ENCODE measurements at places on chromosomes 6 and 20.

- DNase-seq: peak; percentile 85
Measured at GRCh38 chr6:30781743-30782424, 37.5 kb upstream of the IER3 start.

DNA sequence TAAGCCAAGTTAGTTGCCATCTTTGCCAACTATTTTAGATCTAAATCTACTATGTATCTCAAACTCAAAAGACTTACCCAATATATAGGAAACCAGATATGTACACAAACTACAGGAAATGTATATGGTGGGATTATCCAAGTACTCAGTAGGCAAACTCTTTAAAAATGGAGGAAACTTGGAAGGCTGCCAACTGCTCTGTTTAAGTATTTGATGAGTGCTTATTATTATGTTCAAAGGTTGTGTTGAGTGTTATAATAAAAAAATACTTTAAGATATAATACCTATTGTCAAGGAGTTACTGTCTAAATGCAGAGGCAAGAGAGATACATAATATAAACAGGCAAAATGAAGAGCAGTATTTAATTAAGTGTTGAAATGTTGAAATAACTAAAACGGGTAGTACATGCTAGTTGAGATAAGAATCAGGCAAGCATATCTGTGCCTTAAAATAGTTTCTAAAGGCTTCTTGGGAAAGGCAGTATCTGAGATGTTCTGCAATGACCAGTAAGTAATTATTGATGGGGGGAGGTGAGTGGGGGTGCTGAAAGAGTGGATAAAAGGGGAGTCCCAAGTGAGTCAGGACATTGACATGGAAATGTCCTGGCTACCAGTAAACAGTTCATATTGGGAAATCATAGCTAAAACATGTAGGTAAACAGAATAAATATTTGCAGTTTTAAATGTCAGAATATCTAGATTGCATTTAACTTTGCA lies 6.5 kb upstream of the DST start:
- peak; percentile 59 for DNase-seq

DNA sequence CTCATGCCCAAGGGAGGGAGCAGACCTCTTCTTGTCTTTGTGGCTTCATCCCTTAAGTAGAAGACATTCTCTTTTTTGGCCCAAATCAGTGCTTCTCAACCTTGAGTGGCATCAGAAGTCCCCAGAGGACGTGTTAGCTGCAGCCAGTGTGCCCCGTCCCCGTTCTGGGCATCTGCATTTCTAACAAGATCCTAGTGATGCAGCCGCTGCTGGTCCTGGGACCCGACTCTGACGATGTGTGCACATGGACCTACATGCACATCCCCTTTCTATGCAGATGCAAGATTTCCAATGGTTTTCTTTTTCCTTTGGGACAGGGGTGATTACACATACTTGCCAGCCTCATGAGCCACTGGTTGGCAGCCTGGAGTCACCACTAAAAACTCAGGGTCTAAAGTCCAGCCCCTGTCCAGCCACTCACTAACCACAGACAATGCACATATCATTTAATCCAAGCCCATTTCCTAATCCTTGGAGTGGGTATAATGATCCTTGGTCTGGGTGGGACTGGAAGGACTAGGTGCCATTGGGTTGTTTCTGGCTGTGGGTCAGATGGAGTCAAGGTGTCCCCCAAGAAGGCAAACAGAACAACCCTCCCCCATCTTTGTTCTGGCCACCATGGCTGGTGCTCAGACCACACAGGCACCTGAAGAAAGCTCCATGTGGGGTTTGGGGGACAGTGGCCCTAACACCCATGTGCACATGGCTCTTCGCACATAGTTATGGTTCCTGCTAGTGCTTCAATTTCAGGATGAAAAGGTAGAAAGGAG lies 6.4 kb downstream of the ACSS1 start:
- DNase-seq: no peak

DNA sequence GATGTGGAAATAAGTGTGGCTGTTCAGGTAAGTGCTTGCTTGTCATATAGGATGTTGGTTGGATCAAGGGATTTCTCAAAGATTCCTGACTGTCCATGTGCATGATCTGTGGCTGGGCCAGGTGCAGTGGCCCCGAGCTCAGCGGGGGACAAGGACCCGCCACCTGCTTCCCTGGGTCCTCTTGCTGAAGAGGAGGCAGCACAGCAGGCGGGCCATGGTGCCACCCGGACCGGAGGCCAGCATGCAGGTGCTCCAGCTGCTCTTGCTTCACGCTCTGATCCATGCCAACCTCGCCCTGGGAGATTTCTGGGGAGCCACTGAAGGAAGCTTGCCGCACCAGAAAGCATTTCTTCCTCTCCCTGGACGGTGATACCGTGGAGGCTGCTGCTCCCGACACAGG lies 173.8 kb downstream of the HIVEP2 start:
- DNase-seq: no peak

- no peak for DNase-seq
Measured at GRCh38 chr6:34583861-34584604, 27.9 kb upstream of the SPDEF start.
